Muscle of leg (tissue), 16 donors: ENCODE measurements at places on chromosomes 6 and 20. TPM values are rescaled to one million over a fixed set of nuclear protein-coding genes. Genes with fewer than 3 reads are reported as not detected.

DNA sequence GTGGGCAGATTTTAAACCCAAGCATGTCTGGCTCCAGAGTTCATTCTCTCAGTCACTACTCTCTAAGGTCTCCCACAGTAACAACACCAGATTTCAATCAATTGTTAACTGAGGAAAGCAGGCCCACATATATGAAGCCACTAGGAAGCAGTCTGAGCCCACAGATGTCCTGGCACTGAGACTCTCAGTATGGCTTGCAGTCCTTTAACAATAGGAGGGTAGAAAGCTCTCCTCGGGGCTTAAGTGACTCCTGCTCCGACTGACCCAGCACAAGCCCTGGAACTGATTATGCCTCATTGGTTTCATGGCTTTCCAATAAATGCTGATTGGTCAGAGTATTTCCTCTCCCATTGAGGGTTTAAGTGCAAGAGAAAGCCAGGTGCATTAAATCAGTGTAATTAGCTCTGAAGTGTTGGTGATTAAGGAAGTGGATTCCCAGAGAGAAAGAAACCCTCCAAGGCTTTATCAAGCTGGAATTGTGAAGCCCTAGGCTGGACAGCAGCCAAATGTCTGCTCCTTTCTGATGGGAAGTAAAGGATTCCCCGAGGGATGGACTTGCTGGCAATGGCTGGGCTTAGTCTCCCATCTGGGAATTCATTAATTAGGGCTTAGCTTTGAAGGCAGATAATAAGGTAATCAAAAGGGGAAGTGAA, 76.6 kb upstream of the PROKR2 start:
- H3K4me3 ChIP-seq: no peak overlapping the region
- no peak overlapping the region for H3K27ac ChIP-seq
- H3K4me1 ChIP-seq: no peaks in the 10 kb centered on the region
- H3K36me3 ChIP-seq: no peaks in the 10 kb centered on the region
- H3K27me3 ChIP-seq: peaks cover 5% of the 10 kb centered on the region

COL11A2 gene
- 172 TPM for total RNA-seq

- no peaks in the 10 kb centered on the region for H3K27me3 ChIP-seq
- no peak overlapping the region for H3K27ac ChIP-seq
- no peak for DNase-seq
- H3K36me3 ChIP-seq: no peaks in the 10 kb centered on the region
- H3K4me1 ChIP-seq: no peaks in the 10 kb centered on the region
Observed at GRCh38 chr6:1029141-1029540, 282.8 kb upstream of the FOXQ1 start.

DNA sequence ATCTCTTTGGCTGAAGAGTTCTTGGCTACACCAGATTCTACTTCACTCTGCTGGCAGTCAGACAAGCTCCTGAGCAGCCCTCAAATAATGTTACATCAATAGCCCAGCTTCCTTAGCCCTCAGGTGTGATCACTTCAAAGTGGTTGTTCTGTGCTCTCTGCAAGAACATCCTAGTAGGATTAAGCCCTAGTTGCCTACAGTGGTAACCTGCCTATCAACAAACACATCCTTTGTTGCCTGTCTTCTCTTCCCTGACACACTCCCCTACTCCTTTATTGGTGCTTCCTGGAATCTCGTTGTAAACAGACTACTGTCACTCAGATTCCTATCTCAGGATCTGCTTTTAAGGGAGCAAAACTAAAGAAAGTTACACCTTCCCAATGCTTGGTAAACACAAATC, 45.1 kb upstream of the TASP1 start:
- no peaks in the 10 kb centered on the region for H3K4me1 ChIP-seq
- no peaks in the 10 kb centered on the region for H3K36me3 ChIP-seq
- no peaks in the 10 kb centered on the region for H3K27me3 ChIP-seq
- H3K4me3 ChIP-seq: no peak overlapping the region

ENPP5 gene
- total RNA-seq: 4.7 TPM

- H3K27me3 ChIP-seq: no peaks in the 10 kb centered on the region
- H3K4me3 ChIP-seq: peak overlapping the region; percentile 100
- H3K27ac ChIP-seq: peak overlapping the region; percentile 100
Observed at GRCh38 chr6:24720131-24720603, 1.2 kb upstream of the C6orf62 start.

FAM83C gene
- total RNA-seq: not detected

- H3K27ac ChIP-seq: no peak overlapping the region
- H3K4me1 ChIP-seq: no peaks in the 10 kb centered on the region
- H3K27me3 ChIP-seq: no peaks in the 10 kb centered on the region
- no peaks in the 10 kb centered on the region for H3K36me3 ChIP-seq
Observed at GRCh38 chr6:108825326-108825725, 22.9 kb upstream of the ARMC2 start.

DNA sequence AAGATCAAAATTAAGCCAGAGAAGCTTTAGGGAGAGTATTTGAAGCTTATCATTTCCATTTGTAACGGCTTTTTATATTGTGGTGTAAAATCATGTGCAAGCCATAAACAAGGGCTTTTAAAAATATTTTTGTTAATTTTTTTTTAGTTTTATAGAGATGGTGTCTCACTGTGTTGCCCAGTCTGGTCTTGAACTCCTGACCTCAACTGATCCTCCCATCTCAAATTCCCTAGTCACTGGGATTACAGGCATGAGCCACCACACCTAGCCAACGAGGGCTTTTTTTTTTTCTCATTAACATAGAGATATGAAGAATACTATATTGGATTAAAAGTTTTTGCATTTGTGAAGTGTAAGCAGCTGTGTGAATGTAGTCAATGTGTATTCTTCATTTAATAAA, 29.1 kb downstream of the CDKAL1 start:
- no peaks in the 10 kb centered on the region for H3K27me3 ChIP-seq
- H3K27ac ChIP-seq: no peak overlapping the region
- no peak overlapping the region for H3K4me3 ChIP-seq
- no peaks in the 10 kb centered on the region for H3K36me3 ChIP-seq
- DNase-seq: no peak

GRCh38 chr20:53891306-53891894, 179.0 kb downstream of the BCAS1 start:
- H3K4me3 ChIP-seq: no peak overlapping the region
- H3K27me3 ChIP-seq: no peaks in the 10 kb centered on the region
- no peak overlapping the region for H3K27ac ChIP-seq
- H3K4me1 ChIP-seq: no peaks in the 10 kb centered on the region
- no peaks in the 10 kb centered on the region for H3K36me3 ChIP-seq

DNA sequence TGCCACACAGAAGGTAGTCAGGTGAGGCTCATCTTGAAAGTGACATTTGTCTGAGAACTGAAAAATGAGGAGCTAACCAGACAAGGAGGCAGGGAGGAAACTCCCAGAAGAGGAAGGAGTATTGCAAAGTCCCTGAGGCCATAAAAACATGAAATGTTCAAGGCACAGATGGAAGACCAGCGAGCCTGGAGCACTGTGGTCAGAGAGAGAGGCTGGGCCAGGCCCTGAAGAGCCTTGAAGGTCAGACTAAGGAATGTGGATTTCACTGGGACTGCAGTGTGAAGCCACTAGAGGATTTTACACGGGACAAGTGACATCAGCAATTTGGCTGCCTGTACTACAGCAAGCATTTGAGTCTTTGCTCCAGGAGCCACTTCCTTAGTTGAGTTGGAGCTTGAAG, 21.1 kb upstream of the TMEM181 start:
- H3K27me3 ChIP-seq: peaks cover 16% of the 10 kb centered on the region
- H3K4me1 ChIP-seq: peaks cover 5% of the 10 kb centered on the region
- H3K36me3 ChIP-seq: no peaks in the 10 kb centered on the region
- H3K4me3 ChIP-seq: no peak overlapping the region
- DNase-seq: no peak

CCN6 gene
- total RNA-seq: 0.09 TPM

DNA sequence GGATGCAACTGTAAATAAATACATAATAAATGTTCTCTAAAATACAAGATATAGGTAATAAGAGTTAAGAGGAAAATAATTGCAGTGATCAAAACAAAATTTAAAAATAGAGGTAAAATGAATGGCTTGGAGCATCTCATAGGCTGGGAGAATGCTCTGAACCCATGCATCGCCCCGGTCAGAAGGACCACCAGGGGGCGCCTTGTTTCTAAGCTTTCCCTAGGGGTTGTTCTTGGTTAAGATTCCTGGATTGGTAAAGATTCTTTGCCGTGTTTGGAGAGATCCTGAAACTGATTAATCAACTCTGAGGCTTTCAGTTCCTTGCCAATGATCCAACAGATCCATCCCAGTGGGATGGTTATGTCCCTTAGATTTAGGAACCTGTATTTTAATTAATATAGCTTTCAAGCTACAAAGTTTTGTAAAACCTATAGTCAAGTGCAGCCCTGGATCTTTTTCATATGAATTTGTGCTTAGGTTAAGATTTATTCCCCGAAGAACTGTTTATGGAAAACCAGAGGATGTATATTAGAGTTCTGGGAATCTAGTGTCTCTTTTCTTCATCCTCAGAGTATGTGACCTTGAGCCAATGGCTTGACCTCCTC, 45.3 kb upstream of the PRELID3B start:
- no peak overlapping the region for H3K27ac ChIP-seq
- peaks cover 5% of the 10 kb centered on the region for H3K4me1 ChIP-seq
- no peak overlapping the region for H3K4me3 ChIP-seq

GATA5 gene
- not detected for total RNA-seq

FLRT3 gene
- 17.1 TPM for total RNA-seq

LY6G6F gene
- not detected for total RNA-seq

GRCh38 chr6:42163981-42164380, 9.2 kb upstream of the GUCA1A start:
- DNase-seq: no peak
- H3K4me1 ChIP-seq: no peaks in the 10 kb centered on the region
- no peak overlapping the region for H3K4me3 ChIP-seq
- peaks cover 10% of the 10 kb centered on the region for H3K27me3 ChIP-seq

SIRPB2 gene
- total RNA-seq: 0.84 TPM

DNA sequence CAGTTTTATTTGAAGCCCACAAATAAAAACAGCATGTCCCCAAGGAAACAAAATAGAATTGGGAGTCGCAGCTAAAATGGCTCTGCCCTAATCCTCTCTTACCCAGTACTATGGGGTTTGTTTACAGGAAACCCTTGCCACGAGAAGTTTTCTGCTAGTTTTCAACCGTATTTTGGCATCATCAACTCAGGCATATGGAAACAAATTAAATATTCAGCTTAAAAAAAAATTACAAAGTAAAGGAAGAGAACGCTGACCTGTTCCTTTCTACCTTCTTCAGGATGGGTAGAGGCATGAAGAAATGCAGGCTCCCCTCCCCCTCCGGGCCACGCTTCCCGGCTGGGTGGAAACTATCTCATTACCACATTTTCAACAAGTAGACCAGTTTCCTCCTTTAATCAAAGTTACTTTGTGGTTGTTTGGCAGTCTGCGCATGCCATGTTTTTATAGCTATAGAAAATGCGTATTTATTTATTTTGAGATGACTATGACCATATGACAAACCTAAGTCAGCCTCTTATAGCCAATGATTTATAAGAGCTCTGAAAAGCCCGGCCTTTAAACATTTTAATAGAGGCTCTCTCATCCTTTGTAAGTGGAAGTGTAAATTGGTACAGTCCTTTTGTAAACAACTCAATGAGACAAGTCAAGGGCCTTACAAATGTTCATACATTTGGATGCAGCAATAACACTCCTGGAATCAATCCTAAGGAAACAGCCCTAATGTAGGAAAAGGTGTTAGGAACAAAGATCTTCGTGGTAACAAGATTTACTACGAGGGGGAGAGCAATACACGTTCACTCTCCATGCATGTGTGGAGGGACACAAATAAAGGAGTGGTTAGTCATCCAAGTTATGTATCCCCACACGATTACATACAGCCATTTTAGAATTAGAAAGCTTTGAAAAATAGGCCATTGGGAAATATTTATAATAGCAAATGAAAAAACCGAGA, 16.1 kb upstream of the ZNF217 start:
- no peaks in the 10 kb centered on the region for H3K36me3 ChIP-seq
- no peak overlapping the region for H3K4me3 ChIP-seq
- H3K4me1 ChIP-seq: peaks cover 13% of the 10 kb centered on the region

COL20A1 gene
- 4.6 TPM for total RNA-seq
